ENCODE measurements at places on chromosomes 6 and 20. TPM values are rescaled to one million over a fixed set of nuclear protein-coding genes. Genes with fewer than 3 reads are reported as not detected.

The GPR6 gene
- total RNA-seq: not detected

The C20orf202 gene
- total RNA-seq: not detected

The SMIM26 gene
- total RNA-seq: 71.2 TPM

The STMND1 gene
- not detected for total RNA-seq

The MYMX gene
- total RNA-seq: not detected

The MGME1 gene
- total RNA-seq: 80.1 TPM

The CHRNA4 gene
- total RNA-seq: not detected

- no peak for DNase-seq
These were observed 72.3 kb upstream of the IFNGR1 start for GRCh38 chr6:137291441-137291840.

GRCh38 chr6:74256781-74257180, 560.8 kb downstream of the CD109 start:
- DNase-seq: no peak

GRCh38 chr6:36917541-36918193, 31.9 kb downstream of the C6orf89 start:
- DNase-seq: no peak

DNA sequence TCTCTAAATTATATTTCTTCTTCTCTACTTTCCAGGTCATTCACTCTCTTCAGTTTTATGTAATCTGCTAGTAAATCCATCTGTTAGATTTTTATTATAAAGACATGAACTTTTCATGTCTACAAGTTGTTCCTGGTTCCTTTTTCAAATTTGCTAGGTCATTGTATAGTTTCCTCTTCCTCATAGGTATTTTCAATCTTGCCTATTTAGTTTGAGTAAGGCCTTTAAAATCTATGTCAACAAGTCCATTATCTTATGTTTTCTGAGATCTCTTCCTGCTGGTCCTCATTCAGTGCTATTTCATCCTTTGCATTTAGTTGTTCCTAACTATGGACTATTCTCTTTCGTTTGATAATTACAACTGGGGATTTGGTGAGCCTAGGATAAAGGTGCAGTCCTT, 11.0 kb downstream of the RRBP1 start:
- no peak for DNase-seq

DNA sequence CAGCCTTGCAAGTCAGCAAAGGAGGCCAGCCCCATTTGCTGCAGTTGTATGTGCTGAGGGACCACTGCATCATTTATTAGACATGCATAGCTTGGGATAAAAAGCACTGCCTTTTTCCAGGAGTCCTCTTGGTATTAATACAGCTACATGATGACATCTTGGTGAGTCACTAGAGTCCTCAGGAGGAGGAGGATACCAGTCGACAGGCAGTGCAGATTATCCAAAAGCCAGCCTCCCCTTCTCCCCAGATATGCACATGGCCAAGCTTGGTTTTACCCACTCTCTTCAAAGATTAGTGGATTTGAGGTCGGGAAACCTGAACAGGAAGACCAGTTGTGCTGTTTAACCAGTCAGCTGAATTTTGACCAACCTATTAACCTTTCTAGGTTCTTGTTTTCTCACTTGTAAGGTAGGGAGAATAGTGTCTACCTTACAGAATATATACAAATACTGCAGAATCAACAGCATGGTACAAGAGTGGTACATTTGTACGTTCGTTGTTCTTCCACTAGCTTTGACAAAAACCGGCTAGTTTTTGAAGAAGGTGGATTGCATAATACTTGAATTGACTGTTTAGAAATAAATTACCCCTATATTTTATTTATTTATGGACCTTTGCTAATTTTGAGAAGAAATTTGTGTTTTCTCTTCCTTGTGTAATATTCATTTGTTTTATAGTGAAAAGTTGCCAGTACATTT, 31.9 kb downstream of the VAPB start:
- no peak for DNase-seq

DNA sequence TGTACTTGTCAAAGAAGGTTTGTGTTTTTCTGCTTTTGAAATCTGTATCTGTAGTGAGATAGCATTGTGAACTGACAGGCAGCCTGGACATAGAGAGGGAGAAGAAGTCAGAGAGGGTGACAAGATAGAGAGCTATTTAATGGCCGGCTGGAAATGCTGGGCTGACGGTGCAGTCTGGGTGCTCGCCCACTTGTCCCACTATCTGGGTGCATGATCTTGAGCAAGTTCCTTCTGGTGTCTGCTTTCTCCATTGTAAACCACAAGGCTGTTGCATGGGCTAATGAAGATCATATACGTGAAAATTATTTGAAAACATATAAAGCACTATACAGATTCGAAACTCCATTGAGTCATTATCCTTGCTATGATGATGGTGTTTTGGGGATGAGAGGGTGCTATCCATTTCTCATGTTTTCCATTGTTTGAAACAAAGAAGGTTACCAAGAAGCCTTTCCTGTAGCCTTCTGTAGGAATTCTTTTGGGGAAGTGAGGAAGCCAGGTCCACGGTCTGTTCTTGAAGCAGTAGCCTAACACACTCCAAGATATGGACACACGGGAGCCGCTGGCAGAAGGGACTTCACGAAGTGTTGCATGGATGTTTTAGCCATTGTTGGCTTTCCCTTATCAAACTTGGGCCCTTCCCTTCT, 18.4 kb downstream of the CD83 start:
- DNase-seq: no peak

DNA sequence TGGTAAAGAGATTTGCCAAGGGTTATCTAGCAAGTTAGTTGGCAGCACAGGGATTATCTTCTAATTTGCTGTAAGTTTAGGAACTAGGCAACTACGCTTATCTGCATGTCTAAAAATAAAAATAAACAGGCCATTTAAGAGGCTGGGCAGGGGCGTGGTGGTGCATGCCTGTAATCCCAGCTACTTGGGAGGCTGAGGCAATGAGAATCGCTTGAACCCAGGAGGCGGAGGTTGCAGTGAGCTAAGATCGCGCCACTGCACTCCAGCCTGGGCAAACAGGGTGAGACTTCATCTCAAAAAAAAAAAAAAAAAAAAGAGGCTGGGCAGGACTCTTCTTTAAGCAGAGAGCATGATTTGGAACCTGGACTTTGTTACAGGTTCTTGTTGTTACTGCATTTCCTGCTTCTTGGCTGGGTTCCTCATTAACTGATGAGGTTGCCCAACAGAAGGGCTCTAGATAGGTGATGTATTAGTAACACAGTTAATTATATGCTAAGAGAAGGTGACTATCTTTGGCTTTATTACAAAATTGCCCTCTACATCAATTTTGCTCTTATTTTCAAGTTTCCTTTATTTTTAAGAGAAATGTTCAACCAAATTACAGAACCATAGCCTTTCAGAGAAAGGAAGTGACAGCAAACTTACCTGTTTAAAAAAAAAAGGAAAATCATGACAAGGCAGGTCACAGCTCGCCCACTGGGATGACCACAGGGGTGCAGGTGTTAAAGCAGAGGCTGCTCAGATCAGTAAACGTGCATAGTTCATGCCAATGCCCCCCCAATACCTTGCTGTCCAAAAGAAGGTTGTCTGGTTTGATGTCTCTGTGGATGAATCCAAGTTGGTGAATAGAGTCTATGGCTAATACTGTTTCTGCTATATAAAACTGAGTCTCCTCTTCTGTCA, 32.5 kb downstream of the STK38 start:
- no peak for DNase-seq

DNA sequence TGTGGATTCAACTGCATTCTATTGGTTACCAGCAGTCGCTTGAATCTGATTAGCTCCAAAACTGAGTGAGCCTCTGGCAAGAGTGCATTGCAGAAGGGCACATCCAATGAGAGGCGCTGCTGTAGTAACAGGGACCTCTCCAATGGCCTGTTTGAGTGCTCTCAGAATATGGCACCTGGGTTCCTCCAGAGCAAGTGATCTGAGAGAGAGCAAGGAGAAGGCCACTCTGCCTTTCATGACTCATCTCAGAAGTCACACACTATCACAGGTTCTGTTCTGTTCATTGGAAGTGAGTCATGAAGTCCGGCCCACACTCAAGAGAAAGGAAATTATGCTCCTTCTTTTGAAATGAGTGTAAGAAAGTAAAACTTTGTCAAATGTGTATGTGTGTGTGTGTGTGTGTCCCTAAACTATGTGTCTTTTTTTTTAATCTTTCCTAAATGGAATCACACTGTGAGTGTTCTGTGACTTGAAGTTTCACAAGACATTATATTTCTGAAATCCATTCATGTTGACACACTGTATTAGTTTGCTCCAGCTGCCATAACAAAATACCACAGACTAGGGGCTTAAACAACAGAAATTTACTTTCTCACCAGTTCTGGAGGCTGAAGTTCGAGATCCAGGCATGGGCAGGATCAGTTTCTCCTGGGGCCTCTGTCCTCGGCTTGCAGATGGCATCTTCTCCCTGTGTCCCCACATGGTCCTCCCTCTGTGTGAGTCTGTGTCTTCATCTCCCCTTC, 138.3 kb upstream of the CDYL start:
- DNase-seq: no peak

GRCh38 chr6:46521464-46521971, 30.3 kb upstream of the RCAN2 start:
- no peak for DNase-seq

GRCh38 chr6:48860175-48860574, 602.9 kb downstream of the MMUT start:
- DNase-seq: no peak

DNA sequence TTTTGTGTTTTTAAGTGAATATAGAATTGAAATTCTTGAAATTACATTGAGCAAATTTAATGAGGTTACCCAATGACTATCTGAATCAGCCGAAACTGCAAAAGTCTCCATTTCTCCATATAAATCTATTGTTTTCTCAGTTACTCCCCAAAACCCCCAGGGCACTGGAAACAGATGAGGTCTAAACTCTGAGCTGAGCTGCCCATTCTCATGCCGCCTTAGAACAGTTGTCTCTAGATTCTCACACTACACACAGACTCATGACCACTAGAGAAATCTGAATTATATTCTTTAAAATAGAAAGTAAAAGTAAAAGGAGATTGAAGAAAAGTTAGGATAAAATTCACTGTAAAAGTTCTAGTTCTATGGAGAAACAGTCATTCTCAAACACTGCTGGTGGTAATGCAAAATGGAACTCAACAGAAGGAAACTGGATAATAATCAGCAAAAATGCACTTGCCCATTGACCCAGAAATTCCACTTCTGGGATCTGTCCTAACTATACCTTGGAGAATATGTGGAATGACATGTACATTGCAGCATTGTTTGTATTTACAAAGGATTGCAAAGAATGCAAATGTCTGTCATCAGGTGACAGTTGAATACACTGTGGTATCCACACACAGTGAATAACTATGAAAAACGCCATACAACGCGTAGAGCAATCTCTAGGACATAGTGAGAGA, 125.5 kb downstream of the IPCEF1 start:
- DNase-seq: no peak

- no peak for DNase-seq
These were observed 108.1 kb upstream of the SCP2D1 start for GRCh38 chr20:18705490-18705889.

DNA sequence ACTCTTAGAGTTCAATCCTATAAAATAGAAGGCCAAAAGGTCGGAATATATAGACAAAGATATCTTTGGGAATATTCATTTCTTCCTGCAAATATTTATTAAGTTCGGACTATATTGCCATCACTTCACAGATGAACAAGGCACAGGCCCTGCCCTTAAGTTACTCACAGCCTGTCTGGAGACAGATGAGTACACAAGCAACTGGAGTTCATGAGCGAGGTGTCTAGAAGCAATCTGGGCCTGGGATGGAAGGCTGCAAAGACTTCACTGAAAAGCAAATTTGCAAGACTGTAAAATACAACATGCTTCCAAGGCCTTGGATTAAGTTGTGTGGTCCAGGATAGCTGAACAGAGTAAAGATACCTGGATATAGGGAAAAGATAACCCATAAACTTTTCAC, 56.7 kb upstream of the CEP85L start:
- peak; percentile 21 for DNase-seq

- no peak for DNase-seq
These were observed 377.9 kb downstream of the SYNE1 start for GRCh38 chr6:152259234-152259633.

- DNase-seq: peak; percentile 95
These were observed 24.4 kb downstream of the CNR1 start for GRCh38 chr6:88141561-88142296.

- no peak for DNase-seq
These were observed 95.6 kb downstream of the TOX2 start for GRCh38 chr20:44010162-44010704.

- no peak for DNase-seq
These were observed 166.0 kb downstream of the RALGAPA2 start for GRCh38 chr20:20546402-20546801.

DNA sequence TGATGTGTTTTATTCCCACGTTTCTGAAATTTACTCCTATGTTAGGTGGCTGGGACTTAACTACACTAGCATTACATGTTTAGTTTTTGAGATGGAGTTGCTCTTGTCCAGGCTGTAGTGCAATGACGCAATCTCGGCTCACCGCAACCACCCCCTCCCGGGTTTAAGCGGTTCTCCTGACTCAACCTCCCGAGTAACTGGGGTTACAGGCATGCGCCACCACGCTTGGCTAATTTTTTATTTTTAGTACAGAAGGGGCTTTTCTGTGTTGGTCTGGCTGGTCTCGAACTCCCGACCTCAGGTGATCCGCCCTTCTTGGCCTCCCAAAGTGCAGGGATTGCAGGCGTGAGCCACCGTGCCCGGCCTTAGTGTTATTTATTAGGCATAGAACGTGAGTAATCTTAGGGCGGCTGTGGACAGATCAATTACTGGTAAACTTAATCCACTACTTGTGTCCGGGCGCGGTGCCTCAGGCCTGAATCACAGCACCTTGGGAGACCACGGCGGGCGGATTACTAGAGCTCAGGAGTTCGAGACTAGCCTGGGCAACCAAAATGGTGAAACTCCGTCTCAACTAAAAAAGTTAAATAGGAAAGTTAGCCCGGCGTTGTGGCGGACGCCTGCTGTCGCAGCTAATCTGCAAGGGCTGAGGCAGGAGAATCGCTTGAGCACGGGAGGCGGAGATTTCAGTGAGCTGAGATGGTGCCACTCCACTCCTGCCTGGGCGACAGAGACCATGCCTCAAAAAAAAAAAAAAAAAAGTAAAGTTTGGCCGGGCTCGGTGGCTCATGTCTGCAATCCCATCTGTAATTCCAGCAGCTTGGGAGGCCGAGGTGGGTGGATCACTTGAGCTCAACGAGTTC, 123.7 kb upstream of the BTN3A2 start:
- DNase-seq: no peak

GRCh38 chr20:48457193-48458002, 370.4 kb downstream of the PREX1 start:
- no peak for DNase-seq

All from OCI-LY7 (cell line).